Heart left ventricle (tissue), 16 donors: ENCODE measurements at places on chromosomes 12 and 14. TPM values are rescaled to one million over a fixed set of nuclear protein-coding genes. Genes with fewer than 3 reads are reported as not detected.
A peak's percentile ranks its signal among the peaks of the same experiment; 100 is the strongest.

DNA sequence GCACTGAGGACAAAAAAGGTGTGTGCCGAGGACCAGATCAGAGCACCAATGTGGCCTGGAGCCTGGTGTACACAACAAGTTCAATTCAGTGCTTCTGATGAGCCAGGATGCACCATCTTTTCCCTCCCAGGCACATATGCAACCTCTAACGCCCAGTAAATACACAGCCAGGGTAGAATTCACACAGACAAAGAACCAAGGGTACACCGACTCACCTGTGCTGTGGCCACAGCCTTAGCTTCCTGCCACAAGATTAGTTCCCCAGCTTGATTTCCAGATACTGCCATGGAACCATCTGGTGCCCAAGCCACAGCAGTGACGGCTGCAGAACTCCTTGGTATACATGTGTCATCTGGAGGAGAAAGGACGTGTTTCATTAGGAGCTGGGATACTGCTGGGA, 29.4 kb downstream of the PARP2 start:
- no peak for DNase-seq

- peak; percentile 79 for DNase-seq
Measured at GRCh38 chr12:26318661-26319068, 123.3 kb downstream of the SSPN start.

GRCh38 chr12:10408842-10409241, 715 bp downstream of the KLRC4 start:
- DNase-seq: no peak

- no peak for DNase-seq
Measured at GRCh38 chr12:56931474-56931978, 2.7 kb downstream of the SDR9C7 start.

DNA sequence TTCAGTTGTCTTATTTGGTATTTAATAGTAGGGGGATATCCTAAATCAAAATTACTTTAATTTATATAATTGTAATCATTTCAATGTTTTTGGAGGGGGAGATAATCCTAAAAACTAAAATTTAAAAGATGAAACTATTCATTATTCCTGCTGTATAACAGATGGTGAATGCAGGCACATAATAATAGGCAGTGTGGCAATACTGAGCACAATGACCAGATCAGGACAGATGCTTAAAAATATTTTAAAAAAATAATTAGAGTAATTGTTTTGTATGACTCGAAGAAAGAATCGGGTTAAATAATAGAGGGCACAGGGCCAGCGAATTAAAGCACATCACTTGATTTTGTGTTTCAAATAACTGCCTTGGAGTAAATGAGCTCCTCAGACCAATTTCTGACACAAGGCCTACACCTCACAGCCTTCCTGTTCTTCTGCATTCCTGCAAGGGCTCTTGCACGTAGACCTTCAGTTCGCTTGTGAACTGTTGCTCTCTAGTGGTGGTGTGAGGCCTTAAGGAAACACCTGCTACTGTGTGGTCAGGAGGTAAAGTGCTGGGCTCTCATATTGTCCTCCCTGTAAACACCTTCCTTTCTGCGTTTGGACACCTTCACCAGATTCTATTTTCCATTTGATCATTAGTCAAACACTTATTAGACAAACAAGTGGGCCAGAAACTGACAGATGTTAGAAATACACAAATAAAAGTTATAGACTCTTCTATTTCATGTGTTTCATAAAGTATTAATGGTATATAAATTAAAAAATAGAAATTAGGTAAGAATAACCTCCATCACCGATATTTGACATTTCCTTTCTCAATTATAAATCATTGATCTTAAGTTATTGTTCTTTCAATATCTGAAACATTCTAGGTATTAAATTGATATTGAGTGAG, 29.3 kb upstream of the KLRF1 start:
- DNase-seq: no peak

- no peak for DNase-seq
Measured at GRCh38 chr14:68274725-68275124, 455.1 kb downstream of the RAD51B start.

GRCh38 chr12:19373586-19373985, 65.7 kb upstream of the AEBP2 start:
- DNase-seq: no peak

- DNase-seq: no peak
Measured at GRCh38 chr14:22002860-22003284, 329.3 kb upstream of the OR4E1 start.

DNA sequence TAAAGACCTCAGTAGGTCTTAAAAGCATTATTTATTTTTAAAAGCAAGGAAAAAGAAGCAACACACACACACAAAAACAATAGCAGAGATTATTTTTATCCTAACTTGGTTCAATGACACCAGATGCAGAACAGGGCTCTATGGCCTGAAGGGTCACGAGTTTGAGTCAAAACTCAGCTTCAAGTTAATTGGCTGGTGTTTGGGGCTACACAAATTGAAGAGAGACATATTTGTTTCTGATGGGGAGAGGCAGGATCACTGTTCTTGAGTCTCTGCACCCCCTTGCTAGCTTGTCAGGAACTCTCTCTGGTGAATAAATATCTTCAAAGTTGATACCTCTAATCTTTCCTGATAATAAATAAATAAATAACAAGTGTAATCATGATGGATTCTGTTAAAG, 466.1 kb downstream of the PRKD1 start:
- DNase-seq: no peak

DNA sequence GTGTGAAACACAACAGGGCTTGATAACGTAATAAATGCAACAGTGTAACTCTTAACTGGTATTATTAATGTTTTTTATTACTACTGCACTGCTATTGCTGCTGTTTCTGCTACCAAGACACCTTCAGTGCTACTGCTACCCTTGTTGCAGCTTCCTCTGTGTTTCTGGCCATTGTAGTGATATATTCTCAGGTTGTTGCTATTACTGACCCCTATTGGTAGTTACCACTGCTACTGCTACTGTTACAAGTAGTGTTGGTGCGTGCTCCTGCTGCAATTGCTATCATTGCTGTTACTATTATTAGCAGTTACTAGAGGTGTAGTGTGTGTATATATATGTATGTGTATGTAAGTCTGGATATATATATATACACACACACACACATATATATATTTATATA, 87.2 kb upstream of the PTPRB start:
- DNase-seq: no peak

DNA sequence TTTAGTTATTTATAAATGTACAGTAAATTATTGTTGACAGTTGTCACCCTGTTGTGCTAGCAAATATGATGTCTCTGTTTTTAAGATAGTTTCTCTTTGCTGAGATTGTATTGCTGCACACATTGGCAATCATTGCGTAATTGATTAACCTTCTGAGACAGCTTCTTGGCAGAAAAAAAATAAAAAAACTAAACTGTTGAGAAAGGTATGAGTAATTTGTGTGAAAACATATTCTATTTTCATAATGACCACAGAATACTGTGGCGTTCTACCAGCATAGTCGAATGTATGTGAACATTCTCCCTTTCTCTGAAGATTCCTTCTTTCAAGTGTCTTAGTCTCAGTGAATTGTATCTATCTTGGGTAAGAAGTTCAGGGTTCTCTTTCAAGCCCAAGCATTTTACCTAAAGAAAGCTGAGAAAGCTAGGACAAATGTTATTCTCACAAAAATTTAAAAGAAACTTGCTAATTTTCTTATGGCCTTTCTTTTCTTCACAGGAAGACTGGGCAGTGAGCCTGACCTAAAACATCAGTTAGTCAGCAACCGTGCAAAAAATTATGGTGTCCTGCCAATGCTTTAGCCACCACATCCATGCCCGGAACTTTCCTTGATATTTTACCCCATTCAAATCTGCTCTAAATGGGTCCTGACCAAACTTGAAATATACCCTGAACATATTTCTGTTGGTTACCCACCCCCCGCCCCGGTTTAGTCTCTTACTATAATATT, 69.0 kb upstream of the REP15 start:
- no peak for DNase-seq

DNA sequence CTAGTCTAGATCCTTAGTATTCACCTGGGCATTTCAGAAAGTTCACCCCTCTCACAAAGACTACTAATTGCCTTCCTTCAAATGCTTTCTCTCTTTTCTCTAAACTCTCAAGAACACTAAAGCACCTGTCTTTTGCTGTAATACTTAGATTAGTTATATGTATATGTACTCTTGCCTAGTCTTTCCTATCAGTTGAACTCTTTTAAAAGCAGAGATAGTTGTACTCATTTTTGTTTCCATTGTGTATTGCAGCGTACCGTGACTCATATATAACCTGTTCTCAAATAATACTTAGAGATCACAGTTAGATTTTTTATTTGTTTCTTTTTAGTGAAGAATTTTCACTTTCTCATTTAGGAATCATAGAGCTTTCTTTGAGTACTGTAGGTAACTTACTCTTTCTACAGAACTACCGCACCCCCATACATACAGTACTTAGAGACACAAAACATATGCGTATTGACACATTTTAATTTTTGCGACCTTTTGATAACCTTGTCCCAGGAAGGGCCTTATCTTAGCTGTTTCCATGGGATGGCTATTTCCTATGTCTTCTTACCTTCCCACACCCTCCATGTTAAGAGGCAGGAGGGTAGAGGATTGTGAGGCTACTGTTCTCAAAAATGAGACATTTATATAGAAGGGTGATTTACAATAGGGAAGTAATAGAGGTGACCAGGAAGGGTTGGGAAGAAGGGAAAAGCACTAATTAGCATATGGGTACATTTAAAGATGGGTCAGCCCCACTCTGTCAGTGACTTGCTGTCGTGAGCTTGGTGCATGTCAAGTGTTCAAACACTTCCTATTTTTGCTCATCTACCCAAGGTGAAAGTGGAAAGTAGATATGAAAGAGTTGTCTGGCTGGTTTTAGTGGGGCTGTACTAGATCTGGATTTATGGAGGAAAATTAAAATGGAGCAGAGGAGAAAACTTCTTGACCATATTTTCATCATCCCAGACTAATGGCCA, 74.3 kb downstream of the PLEKHA5 start:
- no peak for DNase-seq

- no peak for DNase-seq
Measured at GRCh38 chr12:67519484-67520433, 128.8 kb upstream of the DYRK2 start.

DNA sequence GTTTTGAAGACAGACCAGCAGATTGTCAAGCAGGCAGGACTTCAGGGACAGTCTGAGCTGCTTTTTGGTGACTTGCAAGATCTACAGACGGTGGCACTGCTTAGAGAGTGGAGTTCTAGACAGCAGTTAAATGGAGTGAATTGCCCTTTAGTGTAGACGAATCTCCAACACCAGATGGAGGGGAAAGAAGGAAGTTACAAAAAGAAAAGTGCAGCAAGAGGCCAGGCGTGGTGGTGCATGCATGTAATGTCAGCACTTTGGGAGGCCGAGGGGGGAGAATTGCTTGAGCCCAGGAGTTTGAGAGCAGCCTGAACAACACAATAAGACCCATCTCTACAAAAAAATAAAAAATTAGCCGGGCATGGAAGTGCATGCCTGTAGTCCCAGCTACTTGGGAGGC, 8.4 kb upstream of the HHIPL1 start:
- DNase-seq: no peak

- DNase-seq: no peak
Measured at GRCh38 chr12:100656856-100657255, 83.4 kb downstream of the GAS2L3 start.

DNA sequence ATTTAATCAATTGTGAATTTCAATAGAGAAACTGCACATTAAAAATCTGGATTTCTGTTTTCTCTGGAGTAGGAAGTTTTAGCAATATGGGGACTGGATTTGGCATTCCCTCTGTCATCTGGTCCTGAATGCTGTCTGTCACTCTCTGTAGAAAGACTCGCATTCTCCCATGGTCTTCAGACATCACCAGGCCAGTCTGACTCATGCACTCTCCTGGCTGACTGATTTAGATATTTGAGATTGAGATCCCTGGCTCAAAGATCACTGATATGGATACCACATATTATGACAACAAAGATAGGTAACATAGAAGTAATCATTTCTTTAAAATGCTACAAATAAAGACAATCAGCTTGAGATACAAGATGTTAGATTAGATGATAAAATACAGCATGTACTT, 524.5 kb downstream of the GALC start:
- DNase-seq: no peak

DNA sequence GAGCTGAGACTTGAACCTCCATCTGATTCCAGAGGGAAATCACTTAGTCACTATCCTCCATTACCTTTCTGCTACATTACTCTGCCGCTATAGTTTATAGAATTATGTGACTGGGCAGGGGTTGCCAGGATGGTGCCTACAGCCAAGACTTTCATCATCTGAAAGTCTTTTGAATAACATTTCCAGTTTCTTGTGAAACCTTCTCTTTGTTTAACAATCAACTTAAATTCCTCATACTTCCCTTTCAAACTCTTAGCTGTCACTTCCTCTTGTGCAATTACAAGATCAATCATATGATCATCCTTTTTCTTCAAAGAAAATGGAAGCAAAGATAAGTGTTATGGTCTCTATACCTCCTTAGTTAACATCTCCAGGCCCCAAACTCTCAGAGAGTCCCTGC, 25.4 kb upstream of the PELI2 start:
- no peak for DNase-seq

DNA sequence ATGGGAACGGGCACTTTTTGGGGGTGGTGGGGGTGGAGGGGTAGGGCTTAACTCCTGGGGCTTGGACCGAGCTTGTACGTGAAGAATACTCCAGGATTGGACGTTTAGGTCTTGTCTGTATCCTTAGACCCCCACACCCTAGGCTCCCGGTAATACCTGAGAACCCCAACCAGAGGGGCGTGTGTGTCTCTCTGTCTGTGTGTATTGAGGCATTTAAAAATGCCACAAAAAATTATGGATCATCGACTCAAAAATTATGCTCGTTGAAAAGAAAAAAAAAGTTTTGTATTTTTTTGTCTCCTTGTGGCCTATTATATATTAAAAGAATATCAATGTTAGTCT, 459 bp downstream of the PPFIBP1 start:
- DNase-seq: no peak

- no peak for DNase-seq
Measured at GRCh38 chr14:79363291-79363690, 848.0 kb downstream of the DIO2 start.

GRCh38 chr12:86407620-86408208, 151.5 kb upstream of the MGAT4C start:
- DNase-seq: no peak

- DNase-seq: peak; percentile 63
Measured at GRCh38 chr12:8145754-8146441, 10.9 kb upstream of the ZNF705A start.

DNA sequence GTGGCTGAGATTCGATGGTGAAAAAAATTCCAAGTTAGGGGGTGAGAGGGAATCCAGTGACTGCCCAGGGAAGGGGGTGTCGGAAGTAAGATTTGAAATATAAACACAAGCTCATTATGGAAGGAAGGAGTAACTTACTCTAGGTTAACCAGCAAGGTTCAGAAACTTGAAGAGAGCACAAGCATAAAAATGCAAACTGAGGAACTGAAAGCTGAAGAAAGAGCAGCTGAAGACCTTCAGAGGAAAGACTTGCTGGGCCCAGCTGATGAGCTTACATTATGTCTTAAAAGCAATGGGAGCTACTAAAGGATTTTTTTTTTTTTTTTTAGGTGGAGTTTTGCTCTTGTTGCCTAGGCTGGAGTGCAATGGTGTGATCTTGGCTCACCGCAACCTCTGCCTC, 189.7 kb upstream of the GRIN2B start:
- DNase-seq: no peak

- no peak for DNase-seq
Measured at GRCh38 chr14:24057867-24058259, 6.1 kb downstream of the CARMIL3 start.

Gene CLEC2B
- polyA plus RNA-seq: 3.7 TPM

Gene INSM2
- polyA plus RNA-seq: not detected

Gene RNASE3
- not detected for polyA plus RNA-seq

Gene AQP2
- not detected for polyA plus RNA-seq

Gene STYK1
- not detected for polyA plus RNA-seq

Gene TC2N
- polyA plus RNA-seq: 2.1 TPM

Gene TAS2R50
- 0.27 TPM for polyA plus RNA-seq

Gene SLCO1B1
- not detected for polyA plus RNA-seq

Gene RD3L
- 41.5 TPM for polyA plus RNA-seq

Gene DLGAP5
- polyA plus RNA-seq: 0.12 TPM

Gene NKX2-1
- not detected for polyA plus RNA-seq
